ENCODE measurements at places on chromosomes 7 and 10.

GRCh38 chr7:47803025-47803424, 145.2 kb downstream of the PKD1L1 start:
- no peak for DNase-seq

DNA sequence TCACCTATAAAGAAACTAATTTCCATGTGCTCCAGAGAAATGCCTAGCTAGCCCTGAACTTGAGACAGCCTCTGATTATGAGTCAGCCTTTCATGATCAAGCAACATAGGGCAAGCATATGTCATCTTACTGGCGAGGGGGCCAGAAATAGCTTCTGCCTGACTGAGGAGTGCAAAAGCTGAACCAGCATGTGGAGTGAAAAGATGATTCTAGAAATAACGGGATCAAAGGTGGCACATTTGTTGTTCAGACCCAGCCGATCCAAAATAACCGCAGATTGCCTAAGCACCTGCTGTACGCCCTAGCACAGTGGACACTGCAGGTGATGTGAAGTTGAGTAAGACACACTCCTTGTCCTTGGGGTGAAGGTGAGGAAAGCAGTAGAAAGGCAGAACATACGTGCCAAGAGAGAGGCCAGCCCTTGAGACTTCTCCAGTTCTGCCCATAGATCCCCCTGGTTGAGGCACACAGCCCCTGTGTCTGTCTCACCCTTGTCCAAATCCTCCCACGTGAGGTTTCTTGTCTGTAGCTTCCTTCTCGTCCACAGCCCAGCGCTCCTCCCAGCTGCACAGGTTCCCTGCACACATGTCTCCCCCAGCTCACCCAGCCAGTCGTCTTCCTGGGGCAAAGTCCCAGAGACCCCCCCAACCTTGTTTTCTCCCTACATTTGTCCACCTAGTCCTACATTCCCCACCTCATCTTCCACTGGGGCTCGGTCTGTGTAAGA, 2.8 kb upstream of the BCL7B start:
- DNase-seq = no peak

DNA sequence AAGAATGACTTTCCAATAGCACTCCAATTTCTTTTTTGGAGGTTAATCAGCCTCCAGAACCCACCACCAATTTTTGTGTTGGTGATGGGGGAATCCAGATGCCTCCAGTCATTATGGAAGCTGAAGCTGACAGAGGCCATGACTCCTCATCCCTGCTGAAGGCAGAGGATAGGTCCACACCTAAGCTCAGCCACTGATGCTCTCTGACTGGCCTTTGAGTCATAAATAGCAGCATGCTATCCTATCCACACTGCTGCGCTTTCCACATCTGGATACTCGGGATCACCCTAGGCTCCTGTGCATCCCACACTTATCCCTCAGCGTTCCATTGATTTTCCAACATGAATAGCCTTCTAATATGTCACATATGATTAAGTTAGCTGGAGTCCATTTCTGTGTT, 124.2 kb downstream of the TES start:
- DNase-seq = no peak

DNA sequence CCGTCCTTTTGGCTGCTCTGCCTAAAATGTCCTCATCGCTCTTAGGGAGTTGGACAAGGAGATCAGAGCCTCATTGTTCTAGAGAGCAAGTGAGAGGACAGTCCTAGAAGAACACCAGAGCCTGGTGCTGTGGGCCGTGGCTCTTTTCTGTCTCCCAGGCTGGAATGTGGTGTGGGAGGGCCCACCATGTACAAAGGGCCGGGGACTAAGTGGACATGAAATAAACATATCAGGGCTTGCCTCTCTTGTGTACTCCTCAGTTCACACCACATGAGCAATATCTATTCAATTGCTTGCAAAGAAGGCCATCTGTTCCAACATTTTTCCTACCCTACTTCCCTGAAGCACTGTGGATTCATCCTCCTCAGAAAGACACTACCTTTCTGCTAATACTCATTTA, 510.4 kb downstream of the SUGCT start:
- no peak for DNase-seq

DNA sequence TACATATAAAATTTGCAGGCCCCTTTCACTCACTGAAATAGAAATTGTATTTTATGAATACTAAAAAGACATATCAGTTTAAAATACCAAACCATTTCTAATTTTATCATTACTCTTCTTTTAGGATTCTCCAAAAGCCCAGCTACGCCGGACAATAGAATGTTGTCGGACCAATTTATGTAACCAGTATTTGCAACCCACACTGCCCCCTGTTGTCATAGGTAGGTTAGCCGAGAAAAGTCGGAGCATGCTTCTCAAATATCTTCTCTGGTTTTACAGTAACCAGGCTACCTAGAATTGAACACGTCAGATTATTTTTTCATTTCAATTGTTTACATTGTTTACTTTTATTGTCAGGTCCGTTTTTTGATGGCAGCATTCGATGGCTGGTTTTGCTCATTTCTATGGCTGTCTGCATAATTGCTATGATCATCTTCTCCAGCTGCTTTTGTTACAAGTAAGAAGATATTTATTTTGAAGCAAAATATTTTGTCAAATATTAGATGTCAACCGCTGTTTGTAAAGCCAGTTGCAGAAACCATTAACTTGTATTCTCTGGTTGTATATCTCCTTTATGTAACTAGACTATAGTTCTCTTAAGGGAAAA, 57.6 kb downstream of the MMRN2 start:
- DNase-seq = no peak

DNA sequence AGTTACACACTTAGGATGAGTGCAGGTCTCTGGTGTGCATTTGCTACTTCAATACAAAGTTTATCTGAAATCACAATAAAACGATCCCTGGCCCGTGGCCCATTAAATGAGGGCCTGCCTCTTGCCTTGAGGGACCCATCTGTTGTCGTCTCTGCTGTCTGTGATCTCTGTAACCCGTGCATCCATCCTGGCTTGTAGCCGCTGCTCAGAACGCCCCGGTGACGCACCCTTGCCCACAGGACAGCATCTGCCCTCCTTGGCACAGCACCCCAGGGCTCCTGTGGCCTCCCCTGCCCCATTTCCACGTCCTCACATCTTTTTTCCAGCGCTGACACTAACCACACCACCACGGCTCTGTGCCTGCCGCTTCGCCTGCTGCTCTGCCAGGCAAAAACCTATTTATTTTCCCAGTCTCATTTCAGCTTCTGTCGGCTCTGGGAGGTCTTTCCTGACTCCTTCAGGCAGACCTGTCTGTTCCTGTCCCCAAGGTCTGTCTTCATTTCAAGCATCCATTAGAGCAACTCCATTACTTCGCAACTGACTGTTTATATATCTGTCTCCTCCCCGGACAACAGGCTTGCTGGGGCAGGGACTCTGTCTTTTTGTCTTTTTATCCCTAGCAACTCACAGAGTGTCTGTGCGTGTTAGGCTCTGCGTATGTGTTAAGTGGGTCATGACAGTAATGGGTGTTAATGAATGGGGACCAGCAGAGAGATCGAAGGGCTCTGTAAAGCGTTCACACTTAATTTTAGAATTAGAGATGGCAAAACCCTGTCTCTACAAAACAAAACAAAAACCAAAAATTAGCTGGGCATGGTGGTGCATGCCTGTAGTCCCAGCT, 16.4 kb downstream of the CARD11 start:
- no peak for DNase-seq

- no peak for DNase-seq
These were observed 1.5 kb upstream of the PARD3 start for GRCh38 chr10:34816501-34817002.

GRCh38 chr10:73867126-73867807, 7.1 kb downstream of the CAMK2G start:
- DNase-seq = no peak

DNA sequence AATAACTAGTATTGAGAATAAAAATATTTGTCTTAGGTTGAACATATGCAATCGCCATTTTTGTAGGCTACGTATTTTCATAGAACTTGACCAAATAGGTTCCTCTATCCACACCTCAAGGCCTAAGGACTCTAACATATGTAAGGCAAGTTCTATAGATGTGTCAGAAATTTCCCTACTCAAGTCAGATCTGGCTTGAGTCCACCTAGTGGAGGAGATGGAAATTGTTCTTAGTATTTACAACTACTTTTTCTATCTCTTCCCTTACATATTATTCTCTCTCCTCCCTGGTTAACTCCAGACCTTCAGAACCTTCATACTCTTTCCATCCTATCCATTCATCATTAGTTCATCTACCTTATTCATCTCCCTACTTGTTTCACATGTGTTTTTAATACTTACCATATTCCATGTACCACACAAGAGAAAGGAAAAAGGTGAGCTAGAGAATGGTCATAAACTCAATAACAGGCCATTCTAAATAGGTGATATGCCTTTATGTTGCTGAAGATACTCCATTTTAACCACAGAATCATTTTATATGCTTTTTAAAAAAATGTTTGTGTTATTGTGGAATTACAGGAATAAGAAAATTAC, 174.5 kb upstream of the HDAC9 start:
- no peak for DNase-seq

DNA sequence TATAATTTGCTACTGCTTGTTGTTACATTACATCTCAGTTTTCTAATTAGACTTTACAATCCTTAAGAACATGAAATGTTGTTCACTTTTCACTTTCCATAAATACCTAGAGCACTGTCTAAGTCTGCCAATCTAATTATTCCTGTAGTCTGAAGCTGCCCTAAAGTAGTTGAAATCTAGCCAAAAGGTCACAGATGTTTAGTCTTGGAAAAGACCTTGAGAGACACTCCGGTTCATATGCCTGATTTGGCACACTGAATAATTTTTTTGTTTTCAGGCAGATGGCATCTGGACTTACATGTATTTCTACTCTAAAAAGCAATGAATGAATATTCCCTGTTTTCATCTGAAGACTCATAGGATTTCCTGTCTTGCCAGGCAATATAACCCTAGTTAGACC, 359.1 kb downstream of the ANKRD7 start:
- no peak for DNase-seq

DNA sequence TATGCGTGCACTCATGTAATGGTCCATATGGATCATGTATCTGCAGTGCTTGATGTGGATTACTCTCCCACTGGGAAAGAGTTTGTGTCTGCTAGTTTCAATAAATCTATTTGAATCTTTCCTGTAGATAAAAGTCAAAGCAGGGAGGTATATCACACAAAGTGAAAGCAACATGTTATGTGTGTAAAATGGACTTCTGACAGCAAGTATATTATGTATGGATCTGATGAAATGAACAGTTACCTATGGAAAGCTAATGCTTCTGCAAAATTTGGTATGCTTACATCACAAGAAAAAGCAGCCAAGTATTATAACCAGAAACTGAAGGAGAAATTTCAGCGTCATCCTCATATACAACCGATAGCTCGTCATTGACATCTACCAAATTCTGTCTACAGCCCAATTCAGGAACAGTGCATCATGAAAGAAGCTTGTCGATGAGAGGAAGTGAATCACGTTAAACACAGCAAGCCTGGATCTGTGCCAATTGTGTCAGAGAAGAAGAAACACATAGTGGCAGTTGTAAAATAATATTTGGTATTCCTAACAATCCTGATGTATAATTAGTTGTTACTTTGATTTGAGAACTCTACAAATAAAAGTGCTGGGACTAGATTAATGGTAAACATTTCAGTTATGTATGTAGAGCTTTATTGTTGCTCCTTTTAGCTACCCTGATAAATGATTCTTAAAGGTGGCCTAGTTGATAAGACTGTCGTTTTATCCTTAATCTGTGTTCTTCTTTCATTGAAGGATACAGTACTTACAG, 14.2 kb upstream of the SYPL1 start:
- no peak for DNase-seq

DNA sequence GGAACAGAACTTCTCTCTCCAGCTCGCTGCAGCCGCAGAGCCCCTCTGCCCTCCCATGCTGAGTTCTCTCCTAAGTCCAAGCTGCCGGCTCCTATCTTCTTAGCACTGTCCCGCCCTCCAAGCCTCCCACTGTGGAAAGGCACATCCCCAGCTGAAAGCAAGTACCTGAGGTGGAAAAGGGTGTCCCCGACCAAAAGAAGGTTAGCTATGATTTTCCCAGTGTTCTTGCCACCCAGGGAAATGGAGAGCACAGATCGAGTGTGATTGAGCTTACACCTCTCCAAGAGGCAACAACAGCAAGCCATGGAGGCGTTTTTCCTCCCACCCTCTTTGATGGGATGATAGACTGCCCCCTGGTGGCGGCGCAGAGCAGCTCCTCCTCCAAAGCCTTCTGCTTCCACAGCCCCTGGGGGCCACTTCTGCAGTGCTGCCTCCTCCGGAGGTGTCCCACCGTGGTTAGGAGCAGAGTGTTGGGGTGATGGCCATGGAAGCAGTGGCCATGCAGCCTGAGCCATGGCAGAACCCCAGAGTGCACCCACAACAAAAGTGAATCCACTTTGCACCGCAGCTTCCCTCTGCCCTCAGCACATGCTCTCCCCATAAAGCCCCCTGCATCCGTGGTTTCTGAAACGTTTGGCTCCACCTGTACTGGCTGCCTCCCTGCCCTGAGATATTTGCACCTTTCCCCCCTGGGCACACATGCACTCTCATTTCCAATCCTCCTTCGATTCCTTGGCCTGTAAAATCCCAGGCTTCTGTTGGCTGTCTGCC, 143.1 kb upstream of the STK17A start:
- DNase-seq = peak; percentile 10

- no peak for DNase-seq
These were observed 49.0 kb upstream of the EN2 start for GRCh38 chr7:155408651-155409586.

GRCh38 chr10:88507404-88507803, 75.7 kb downstream of the RNLS start:
- no peak for DNase-seq

DNA sequence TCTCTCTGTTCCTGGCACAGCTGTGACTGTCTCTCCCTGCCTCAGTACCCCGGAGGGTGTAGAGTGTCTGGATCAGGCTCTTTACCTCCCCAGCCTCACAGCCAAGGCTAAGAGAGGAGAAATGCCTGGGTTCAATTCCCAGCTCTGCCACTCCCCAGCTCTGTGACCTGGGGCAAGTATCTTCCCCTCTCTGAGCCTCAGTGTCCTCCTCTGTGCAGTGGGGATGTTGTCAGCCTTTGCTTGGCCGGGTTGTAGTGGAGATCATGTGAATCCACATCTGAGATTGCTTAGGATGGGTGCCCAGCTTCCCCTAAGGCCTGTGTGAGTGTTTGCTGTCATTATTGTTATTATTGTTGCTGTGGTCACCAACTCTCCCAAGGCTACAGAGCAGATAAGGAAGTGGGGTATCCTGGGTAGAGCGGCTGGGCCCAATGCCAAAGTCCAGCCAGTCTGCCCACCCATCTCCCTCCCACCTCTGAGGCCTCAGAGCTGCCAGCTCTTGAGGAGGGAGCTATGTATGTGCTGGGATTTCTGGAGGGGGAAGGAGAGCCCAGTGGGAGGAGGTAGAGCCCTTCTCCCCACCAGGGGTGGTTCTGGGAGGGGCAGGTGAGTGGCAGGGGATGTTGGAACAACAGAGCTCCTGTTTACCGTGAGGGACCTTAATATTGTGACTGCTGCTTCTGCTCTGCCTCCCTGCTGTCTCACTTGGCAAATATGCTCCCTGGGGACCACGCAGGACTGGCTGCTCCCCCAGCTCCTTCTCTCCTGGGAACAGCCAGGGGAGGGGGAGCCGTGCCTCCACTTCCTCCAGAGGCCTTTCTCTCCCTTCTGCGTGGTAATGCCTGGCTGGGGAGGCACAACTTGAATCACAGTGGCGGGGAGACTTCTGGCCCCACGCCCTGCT, 170.5 kb downstream of the RPS24 start:
- no peak for DNase-seq

All from stimulated activated CD8-positive, alpha-beta memory T cell treated with anti-CD3 and anti-CD28 coated beads, Interleukin-15, amount 100 ng/mL, for 4 hours (primary cell).